Renal cortex interstitium (tissue), 15 donors: ENCODE measurements at places on chromosomes 12 and 14.

DNA sequence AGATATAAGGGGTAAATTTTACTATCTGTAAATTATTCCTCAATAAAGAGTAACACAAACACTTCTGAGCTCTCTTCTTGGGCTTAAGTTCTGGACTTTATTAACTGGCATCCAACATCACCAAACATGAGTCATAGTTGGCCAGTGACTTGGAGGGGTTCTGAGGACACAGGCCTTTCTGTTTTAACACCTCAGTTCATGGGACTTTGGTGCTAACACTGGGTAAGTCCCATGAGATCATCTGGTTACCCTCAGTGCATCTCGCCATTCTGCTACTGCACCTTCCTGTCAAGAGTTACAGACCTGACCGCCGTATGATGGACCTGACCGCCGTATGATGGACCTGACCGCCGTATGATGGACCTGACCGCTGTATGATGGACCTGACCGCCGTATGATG, 9.9 kb downstream of the SLC15A4 start:
- DNase-seq = no peak

GRCh38 chr12:131041968-131042833, 88.5 kb downstream of the ADGRD1 start:
- DNase-seq = no peak

GRCh38 chr14:101927859-101928258, 36.5 kb upstream of the DYNC1H1 start:
- DNase-seq = peak; percentile 64

DNA sequence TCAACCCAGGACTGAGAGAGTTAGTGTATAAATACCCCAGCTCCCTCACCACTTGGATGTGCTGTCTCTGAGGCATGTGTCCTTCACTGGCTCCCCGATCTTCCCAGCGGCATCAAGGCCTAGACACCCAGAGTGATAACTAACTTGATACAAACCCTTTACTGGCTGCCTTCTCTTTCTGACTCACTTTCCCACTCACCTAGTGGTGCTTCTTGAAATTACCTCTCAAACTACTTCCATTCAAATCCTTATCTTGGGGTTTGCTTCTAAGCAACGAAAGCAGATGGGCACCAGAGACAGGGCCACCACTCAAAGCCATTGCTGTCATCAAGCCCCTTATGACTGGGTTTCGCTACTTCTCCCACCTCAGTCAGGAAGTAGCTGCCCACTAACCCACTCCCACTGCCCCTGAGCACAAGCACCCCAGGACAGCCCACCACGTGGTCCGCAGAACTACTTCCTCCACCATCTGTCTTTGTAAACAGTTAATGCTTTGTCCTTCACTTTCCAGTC, 17.2 kb downstream of the ZFP36L1 start:
- no peak for DNase-seq

- peak; percentile 38 for DNase-seq
Observed at GRCh38 chr12:29073631-29074239, 75.3 kb upstream of the FAR2 start.

DNA sequence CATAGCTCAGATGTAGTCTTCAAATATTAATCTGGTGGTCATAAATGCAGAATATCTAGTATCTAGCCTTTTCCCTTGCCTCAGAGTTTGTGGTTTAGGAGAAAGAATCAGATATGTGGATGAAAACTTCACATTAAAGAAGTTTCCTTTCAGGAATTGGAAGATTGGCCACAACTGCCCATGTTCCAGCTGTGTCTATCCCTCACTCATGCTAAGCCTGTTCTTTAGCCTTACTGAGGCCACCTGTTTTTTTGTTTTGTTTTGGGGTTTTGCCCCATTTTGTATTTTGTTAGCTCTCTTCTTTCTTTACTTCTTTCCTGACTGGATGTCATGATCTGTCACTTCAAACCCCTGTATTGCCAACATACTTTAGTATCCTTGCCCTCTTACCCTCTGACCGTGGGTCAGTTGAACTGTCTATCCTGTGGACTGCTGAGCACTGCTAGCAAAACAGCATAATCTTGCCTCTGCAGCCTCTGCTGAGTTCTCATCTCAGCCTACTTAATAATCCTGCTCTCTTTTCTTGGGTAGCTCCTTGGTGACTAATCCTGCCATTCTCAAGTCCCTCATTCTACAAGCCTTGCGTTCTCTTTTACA, 22.0 kb upstream of the CCT2 start:
- no peak for DNase-seq

DNA sequence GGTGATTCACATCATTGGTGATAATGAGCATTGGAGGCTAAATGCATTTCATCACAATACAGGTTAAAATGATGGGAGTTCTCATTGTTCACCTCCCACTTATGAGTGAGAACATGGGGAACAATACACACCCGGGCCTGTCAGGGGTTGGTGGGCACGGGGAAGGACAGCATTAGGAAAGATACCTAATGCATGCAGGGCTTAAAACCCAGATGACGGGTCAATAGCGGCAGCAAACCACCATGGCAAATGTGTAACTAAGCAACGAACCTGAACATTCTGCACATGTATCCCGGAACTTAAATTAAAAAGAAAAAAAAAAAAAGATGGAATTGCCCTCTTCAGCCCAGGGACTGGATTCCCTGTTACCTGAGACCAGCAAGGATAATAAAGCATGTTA, 2.3 kb upstream of the LUM start:
- DNase-seq = no peak

- no peak for DNase-seq
Observed at GRCh38 chr12:131900397-131900796, 6.0 kb downstream of the ULK1 start.

DNA sequence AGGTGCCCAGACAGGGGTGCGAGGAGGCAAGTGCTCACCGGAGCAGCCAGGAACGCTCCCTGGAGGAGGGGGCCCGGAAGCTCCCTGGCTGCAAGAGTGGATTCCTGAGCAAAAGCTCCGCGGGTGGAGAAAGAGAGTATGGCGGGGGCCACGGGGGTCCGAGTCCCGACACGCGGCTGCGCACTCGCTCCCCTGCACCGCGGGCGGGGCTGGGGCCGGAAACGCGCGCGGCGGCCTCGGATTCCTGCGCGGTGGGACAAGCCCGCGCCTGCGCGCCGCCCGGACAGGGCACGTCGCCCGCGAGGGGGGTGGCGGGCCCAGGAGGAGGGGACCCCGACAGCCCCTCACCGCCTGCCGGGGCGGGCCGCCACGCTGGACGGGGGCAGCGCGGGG, 27.8 kb upstream of the GPR132 start:
- DNase-seq = no peak

- no peak for DNase-seq
Observed at GRCh38 chr12:75984577-75985182, 46.9 kb downstream of the PHLDA1 start.

GRCh38 chr12:4579305-4580102, 17.5 kb downstream of the DYRK4 start:
- DNase-seq = no peak

- DNase-seq = no peak
Observed at GRCh38 chr12:3727877-3728632, 24.9 kb downstream of the CRACR2A start.

- no peak for DNase-seq
Observed at GRCh38 chr12:68397566-68398158, 65.5 kb upstream of the MDM1 start.

DNA sequence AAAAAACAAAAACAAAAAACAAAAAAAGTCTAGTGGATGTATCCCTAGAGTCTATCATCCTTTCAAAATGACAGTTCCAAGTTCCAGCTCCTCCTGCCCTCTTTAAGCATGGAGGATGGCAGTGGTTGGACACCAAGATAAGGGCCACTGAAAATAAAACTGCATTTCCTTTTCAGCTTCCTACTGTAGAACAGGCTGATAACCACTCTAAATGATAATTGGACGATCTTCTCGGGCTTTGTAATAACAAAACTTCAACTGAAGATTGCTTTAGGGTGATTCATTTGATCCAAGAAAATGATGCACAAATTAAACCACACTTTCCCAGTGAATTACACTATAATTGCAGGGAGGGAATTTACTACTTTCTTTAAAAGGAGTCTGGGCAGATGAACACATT, 42.2 kb upstream of the CRACR2A start:
- DNase-seq = no peak

GRCh38 chr12:4068981-4069669, 195.9 kb upstream of the PARP11 start:
- no peak for DNase-seq

DNA sequence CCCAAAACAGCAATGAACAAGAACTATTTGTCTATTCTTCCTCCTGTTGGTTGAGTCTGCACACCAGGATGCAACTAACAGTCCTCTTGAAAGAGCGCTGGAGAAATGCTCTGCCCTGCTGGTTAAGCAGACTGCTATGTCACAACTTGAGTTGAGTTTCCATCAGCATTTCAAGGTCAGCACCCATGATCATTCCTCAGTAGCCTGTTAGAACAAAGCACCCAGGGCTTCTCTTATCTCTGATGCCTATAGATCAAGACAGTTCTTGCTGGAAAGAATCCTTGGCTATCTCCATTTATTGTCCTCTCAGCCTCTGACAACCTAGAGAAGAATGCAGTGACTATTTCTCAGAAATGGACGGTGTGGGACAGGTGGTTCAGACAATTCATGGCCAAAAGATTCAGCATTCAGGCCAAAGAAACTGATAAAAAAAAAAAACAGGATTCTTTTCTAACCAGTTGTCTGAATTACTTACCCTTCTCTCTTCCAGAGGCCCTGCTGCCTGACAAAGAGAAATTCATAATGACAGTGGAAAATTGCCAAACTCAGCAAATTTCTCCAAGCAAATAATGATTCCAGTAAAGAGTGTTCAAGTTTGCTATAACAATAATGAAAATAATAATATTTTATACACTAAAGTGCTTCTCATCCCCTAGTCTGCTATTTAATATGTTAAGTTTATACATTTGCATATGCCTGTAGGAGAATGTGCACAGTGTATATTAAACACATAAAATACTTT, 306.7 kb downstream of the EMP1 start:
- no peak for DNase-seq

- DNase-seq = no peak
Observed at GRCh38 chr12:77841521-77841920, 10.8 kb downstream of the NAV3 start.
